Right kidney (tissue), 9 donors: ENCODE measurements at places on chromosomes 2 and 18.

GRCh38 chr18:24632158-24632988, 171.9 kb downstream of the HRH4 start:
- no peak for DNase-seq

GRCh38 chr2:74461187-74462053, 3.2 kb downstream of the WBP1 start:
- no peak for DNase-seq

DNA sequence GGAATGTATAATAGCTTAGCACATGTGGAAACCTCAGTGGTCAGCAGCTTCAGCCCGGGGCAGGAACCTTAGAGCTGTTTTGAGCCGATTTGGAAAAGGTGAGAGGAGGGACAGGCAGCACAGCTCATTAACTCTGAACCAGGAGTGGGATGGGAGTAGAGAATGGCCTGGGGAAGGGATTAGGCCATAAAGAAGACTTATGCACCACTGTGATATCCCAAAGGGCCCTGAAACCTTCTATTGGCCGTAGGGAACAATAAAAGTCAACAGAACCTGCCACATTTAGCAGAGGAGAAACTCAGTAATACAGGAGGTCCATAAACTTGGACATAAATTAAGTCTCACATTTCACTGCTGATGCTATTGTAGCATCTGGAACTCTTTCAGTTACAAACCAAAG, 124.2 kb upstream of the REV1 start:
- DNase-seq: peak; percentile 35

DNA sequence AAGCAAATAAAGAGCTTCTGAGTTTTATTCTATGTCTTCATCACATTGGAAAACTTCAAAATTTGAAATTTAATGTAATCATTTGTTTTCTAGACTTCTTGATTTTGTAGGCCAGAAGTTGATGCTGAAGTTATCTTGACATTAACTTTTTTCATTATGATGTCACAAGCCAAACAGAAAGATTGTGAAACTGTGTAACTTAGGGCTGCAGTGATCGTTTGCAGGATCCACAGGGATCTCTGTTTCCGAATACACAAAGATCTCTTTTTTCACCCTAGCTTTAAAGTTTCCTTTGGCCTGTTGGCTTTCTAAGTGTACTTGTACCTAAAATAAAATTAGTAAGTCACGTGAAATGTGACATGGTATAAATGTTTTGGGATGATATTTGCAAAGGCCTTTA, 594.9 kb upstream of the CDH2 start:
- DNase-seq: no peak

- no peak for DNase-seq
Measured at GRCh38 chr2:159851941-159852340, 53.9 kb upstream of the CD302 start.
